ENCODE measurements at places on chromosomes 6 and 20. TPM values are rescaled to one million over a fixed set of nuclear protein-coding genes. Genes with fewer than 3 reads are reported as not detected.

GRCh38 chr6:88360203-88360797 lies 194.2 kb upstream of the CNR1 start:
- no peaks in the 10 kb centered on the region for H3K4me1 ChIP-seq
- H3K27ac ChIP-seq: no peak overlapping the region
- no peak for DNase-seq
- no peaks in the 10 kb centered on the region for H3K27me3 ChIP-seq

Gene OPRM1
- not detected for total RNA-seq

DNA sequence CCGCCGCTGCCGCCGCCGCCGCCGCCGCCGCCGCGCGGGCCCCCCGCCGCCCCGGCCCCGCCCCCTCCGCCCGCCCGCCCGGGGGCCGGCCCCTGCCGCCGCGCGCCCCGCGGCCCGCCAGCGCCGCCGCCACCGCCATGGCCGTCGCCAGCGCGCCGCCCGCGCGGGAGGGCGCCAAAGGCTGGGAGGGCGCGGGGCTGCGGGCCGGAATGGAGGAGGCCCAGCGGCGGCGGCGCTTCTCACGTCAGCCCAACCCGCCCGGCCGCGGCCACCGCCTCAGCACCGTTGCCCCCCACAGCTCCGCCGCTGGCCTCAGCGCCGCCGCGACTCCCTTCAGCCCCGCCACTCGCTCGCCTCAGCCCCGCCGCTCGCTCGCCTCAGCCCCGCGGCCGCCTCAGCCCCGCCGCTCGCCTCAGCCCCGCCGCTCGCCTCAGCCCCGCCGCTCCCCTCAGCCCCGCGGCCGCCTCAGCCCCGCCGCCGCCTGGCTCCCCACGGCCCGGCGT lies 258 bp downstream of the PHF10 start:
- H3K4me3 ChIP-seq: peak overlapping the region; percentile 63
- peaks cover 2% of the 10 kb centered on the region for H3K27me3 ChIP-seq
- peaks cover 16% of the 10 kb centered on the region for H3K36me3 ChIP-seq
- no peak overlapping the region for H3K27ac ChIP-seq
- peak; percentile 43 for DNase-seq

GRCh38 chr6:111941686-111942330 lies 68.6 kb upstream of the FYN start:
- H3K4me1 ChIP-seq: no peaks in the 10 kb centered on the region
- H3K4me3 ChIP-seq: no peak overlapping the region
- H3K27ac ChIP-seq: no peak overlapping the region
- H3K36me3 ChIP-seq: no peaks in the 10 kb centered on the region
- no peaks in the 10 kb centered on the region for H3K27me3 ChIP-seq

Gene TOX2
- 4.6 TPM for total RNA-seq

- DNase-seq: no peak
- no peaks in the 10 kb centered on the region for H3K27me3 ChIP-seq
- H3K4me1 ChIP-seq: peaks cover 2% of the 10 kb centered on the region
- H3K36me3 ChIP-seq: peaks cover 68% of the 10 kb centered on the region
Observed at GRCh38 chr6:30703821-30704220, 13.0 kb upstream of the NRM start.

Data from activated CD4-positive, alpha-beta memory T cell treated with anti-CD3 and anti-CD28 coated beads, Interleukin-2, amount 10 ng/mL, durations not matched to agents 7 days and 5 days (primary cell).